Stimulated activated naive B cell treated with anti-CD40 and anti-IgM and Interleukin-4, amounts not matched to agents 10 μg/mL and 1 μg/mL and 100 μg/mL, for 72 hours (primary cell): ENCODE measurements at places on chromosomes 11 and 22.

DNA sequence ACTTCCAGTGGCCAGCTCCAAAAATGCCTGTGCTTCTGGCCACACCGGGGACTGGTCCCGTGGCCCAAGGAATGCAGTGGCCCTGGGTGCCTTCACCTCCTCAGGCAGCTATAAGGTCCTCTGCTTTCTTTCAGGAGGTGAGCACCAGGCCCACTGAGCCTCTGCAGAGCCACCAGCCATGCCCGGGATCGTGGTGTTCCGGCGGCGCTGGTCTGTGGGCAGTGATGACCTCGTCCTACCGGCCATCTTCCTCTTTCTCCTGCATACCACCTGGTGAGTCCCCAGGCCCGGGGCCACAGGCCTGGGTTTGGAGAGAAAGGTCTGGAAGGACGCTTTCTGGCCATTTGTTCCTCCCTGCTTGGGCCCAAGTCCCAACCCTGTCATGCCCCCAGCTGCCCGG, 32.5 kb upstream of the MYRF start:
- DNase-seq = no peak

DNA sequence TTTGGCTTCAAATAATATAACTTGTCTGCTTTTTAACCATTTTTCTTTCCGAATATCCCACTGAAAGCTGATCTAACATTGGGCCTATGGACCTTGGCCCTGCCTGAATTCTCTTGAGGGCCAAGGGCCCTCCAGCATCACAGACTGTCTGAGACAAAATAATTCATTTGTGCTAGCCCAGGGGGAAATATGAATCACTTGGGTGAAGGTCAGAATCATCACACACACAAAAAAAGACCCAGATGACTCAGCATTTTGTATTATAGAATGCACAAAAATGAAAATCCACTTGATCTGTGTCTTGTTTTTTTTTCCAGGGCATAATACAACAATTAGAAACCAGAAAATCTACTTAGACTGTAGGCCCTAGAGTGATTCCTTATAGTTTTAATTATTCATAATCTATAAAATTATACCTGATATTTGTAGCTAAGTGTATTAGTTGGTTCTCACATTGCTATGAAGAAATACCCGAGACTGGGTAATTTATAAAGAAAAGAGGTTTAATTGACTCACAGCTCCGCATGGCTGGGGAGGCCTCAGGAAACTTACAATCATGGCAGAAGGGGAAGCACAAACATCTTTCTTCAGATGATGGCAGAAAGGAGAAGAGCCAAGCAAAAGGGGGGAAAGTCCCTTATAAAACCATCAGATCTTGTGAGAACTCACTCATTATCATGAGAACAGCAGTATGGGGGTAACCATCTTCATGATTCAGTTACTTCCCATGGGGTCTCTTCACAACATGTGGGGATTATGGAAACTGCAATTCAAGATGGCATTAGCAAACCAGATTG, 15.6 kb upstream of the RDX start:
- peak; percentile 6 for DNase-seq

DNA sequence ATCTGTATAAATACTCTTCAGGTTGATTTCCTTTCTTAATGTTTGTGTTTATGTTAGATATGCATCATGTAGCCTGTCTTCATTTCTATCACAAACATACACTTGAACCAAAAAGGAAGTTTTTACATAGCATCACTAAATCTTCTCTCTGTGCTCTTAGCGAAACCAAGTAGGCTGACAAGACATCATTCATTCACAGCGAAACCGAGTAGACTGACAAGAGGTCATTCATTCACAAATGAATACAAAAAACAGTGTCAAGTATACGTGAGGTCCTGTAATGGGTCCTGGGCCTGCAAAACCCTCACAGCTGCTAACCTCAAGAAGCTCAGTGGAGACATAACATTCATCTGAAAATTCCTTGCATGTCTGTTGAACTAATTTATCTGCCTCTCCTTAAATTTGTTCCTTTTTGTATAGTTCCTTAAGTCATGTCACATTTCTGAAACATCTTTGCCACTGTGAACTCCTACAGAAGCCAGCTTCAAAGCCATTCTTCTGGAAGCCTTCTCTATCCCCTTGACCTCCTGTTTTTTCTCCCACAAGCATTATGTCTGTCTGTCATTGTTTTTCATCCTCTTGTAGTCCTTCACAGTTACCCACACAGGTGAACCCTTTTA, 9.8 kb upstream of the HBE1 start:
- DNase-seq = no peak

DNA sequence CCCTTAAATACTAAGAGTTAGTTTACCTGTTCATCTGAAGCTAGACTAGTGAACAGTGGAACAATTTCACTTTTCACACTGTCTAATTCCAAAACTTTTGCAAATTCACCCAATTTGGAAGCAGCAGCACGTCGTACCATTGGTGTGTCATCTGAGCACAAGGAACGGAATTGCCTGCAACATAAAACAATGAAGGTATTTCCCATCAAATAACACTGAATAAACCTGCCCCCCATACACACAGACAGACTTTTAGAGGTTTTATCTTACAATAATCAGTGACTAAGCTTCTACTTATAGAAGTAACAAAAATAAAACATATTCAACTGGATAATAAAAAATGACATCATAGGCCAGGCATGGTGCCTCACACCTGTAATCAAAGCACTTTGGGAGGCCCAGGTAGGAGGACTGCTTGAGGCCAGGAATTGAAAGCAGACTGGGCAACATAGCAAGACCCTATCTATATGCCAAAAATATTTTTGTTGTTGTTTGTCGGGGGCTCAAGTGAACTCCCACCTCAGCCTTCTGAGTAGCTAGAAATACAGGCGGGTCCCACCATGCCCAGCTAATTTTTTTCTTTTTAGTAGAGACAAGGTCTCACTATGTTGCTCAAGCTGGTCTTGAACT, 6.3 kb downstream of the PPP2R1B start:
- no peak for DNase-seq

GRCh38 chr22:50486561-50487289, at the start of gene MIOX:
MIOX (plus strand) TSS chr22:50486859; CDS start chr22:50486898, 39 bp downstream.
- no peak for DNase-seq

DNA sequence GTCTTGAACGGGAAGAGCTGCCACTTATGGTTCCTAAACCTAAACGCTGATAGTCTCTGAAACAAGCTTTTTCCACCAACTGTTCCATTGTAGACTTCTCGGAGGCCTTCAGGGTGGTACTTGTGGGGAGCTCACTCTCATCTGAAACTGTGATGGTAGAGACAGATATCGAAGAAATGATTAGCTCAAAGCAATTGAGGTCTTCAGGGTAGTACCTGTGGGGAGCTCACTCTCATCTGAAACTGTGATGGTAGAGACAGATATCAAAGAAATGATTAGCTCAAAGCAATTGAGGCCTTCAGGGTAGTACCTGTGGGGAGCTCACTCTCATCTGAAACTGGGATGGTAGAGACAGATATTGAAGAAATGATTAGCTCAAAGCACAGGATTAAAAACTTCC, 175.7 kb downstream of the SWAP70 start:
- DNase-seq = no peak

DNA sequence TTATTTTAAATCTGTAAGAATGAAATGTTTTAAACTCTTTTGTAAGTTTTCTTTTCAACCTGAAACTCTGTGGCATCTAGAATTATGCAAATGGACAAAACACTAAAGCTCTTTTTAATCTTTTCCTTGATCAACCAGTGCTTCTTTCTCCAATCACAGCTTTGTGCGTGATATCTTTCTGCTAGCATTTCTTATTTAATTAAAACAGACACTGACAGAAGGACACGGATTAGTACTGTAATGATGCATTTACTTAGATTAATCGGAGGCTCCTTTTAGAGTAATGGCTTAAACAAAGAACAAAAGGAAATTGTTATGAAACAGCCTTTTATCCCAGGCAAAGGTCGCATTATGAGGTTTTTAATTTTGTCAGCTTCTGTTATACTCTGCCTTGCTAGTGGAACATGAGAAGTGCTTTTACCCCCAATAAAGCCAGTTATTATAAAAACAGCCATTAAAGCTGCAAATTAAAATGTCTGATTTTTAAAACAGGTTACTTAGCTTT, 48.5 kb upstream of the SOX6 start:
- DNase-seq = no peak

DNA sequence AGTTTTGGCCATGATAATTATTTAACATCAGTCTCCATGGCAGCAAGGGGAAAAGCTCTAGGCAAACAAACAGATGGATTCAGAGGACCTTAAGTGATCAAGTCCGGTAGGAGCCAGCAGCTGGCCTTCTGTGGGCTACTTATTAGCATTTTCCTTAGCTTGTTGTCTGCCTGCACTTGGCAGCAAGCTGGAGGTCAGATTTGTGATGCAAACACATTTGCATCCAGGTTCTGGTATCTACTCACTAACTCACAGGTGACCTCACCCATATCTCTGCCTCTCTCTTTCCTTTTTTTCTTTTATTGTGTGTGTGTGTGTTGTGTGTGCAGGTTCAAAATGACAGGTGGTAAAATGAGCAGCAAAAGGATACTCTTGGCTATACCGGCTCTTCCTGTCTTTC, 32.3 kb downstream of the ARHGAP42 start:
- no peak for DNase-seq
